SHP77 (cell line): ENCODE measurements at places on chromosomes 12 and 14.

DNA sequence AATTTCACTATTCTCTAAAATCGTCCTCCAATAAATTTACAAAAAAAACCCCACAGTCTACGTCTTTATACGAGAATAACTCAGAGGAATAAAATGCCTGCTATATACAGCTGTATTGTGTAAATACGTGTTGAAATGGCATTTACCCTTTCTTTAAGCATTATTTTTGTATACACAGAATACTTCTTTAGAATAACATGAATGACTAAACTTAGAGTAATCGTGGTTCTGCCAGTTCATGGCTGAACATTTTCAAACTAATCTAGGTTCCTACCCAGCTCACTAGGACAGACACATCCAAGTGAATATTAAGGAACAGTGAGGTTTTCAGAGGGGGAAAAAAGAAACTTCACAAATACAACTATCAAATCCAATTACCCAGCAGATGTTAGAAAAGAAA is 24.6 kb downstream of the DICER1 start:
- DNase-seq = no peak

DNA sequence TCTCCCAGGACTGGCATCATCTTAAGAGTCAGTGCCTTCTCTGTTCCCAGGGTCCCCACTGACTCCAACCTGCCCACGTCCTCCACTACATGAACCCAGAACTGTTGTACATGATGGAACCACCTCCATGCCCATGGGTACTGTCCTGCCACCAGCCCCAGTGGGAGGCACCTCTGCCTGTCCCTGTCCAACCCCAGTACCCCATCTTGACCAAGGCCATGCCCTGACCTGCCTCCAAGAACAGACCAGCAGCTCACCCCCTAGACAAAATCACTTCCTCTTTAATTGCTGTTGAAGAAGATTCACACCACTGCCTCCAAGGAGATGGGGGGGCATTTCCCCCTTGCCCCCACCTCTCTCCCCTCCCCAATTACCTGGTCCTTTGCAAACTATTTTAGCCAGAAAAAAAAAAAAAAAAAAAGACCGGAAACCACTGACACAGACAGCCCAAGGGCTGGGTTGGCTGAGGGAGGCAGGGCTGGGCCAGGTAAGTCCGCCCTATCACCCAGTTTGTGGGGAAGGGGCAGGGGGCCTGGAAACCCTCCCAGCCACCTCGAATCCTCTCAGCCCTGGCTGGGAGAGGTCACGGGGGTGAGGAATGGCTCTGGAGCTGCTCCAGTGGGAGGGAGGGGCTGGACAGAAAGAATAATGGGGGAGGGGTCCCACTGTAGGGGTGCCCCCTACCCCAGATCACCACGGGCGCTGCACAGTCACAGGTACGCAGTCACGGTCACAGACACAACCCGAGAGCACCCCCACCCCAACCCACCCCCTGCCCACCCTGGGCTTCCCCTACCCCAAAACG is 13.4 kb downstream of the AGAP2 start:
- DNase-seq = no peak

DNA sequence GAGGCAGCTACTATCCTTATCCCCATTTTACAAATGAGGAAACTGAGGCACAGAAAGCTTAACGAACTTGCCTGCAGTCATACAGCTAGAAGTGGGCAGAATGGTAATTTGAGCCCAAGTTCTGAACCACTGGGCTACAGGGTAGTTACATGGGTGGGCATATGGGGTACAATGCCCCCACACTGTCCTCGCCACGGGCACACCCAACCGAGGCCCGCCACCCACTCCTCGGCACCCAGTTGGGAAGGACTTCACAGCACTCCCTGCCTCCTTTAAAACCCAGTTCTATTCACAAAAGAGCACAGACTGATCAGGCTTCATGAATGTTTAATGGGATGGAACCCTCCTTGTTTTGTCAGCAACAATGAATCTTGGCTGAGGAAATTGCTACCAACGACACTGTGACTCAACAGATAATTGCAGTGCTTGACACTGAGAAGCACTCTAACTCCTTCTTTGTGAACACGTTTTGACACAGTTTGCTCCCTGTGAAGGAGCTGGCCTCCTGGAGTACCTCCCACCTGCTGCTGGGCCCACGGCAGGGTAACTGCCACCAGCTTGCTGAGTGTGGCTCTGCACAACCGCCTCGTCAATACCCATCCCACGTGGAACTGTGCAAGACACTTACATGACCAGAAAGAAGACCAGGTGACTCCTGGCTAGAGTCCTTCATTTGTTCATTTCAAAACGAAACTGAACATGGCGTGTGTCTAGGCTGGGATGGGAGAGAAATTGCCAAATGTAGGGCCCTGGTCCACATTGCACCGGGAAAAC is 63.5 kb downstream of the CLMN start:
- no peak for DNase-seq

GRCh38 chr12:99767809-99768208 is 120.3 kb downstream of the GARIN6 start:
- no peak for DNase-seq

GRCh38 chr12:24287963-24288362 is 338.5 kb upstream of the SOX5 start:
- no peak for DNase-seq

DNA sequence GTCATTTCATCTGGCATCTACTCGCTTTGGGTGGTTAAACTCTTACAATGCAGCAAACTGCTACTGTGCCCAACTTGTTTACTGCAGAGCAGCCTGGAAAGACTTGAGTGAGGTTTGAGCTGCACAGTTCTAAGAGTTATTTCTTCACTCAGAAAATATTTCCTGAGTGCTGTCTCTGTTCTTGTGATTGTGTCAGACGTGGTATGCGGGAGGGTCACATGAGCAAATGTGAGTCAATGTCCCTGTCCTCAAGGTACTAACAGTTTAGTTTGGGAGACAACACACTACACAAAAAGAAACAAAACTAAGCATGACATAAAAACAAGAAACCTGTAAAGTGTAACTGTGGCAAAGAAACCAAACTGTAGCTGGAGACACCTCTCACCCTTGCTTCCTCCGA is 32.4 kb downstream of the FLVCR2 start:
- no peak for DNase-seq

DNA sequence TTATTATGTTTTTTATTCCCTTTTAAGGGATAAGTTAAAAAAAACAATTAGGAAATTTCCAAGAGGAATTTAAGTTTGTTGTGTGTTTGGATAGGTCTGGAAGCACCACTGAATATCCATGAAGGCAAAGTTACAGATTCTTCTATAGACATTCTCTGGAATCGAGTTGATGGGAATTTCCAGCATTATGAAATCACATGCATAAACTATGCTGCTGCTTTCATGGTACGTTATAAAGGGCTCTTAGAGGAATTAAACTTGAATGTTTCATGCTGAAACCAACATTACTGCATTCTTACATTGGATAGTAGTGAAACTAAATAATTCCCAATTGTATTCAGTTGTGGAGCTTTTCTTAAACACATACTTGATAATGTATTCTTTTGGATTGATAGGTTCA is 21.5 kb upstream of the PTPRQ start:
- DNase-seq = no peak

- no peak for DNase-seq
These were observed 62.7 kb downstream of the HMGA2 start for GRCh38 chr12:65886996-65887395.

DNA sequence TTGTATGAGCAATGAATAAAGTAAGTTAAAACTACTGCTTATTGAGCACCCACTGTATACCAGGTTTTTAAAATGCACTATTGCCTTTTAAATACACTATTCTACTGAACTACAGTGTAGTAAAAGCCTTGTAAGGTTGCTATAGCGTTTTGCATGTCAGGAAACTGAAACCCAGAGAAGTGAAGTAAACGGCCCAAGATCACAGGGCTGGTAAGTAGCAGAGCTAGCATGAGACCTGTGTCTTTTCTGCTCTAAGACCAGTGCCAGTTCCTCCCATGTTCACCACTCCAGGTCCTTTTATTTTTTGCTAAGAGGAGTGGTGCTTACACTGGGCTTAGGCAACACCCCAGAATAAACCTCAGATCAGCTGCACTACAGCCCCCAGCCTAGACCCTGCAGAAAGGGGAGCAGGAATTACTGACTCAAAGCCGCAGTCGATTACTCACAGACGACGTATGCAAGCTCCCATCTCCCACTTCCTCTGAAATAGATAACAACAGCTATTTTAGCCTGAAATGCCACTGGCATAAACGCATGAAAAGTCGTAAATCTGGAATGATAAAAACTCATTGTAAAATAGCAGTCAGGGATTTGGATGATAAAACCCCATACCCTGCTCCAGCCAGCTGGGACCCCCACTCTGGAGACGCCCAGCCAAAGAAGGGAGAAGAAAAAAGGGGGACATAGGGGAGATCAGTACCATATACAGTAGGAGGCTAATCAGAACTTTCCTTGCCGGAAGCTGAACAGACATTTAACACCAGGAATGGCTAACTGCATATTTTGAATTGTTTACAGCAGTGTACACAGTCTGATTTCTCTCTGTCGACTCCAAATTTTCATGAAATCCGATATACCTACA is 108.3 kb downstream of the NUAK1 start:
- DNase-seq = no peak

DNA sequence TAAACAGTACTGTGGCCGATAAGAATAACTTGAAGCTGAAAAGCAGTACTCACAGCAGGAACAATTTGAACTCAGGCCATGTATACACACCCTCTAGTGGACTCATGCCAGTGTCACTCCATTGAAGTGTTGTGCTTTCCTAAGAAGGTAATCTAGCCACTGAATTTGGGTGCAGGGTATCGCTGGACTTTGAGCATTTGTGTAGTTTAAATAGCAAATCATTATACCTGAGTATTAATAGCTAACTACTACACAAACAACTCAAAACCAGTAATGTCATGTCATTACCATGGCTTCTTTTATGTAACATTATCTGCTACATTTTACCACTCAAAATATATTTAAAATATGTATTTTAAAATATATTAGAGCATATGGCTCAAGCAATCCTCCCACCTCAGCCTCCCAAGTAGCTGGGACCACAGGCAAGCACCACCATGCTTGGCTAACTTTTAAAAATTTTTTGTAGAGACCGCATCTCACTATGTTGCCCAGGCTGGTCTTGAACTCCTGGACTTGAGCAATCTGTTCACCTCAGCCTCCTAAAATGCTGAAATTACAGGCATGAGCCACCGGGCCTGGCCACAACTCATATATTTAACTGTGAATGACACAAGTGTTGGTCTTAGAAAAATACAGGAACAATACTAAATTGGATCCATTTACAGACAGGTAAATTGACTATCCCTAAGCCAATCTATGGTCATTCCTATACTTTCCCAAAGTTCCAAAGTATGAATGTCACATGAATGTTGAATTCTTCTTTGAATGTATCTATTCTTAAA is 25.6 kb upstream of the ARID4A start:
- DNase-seq = no peak

DNA sequence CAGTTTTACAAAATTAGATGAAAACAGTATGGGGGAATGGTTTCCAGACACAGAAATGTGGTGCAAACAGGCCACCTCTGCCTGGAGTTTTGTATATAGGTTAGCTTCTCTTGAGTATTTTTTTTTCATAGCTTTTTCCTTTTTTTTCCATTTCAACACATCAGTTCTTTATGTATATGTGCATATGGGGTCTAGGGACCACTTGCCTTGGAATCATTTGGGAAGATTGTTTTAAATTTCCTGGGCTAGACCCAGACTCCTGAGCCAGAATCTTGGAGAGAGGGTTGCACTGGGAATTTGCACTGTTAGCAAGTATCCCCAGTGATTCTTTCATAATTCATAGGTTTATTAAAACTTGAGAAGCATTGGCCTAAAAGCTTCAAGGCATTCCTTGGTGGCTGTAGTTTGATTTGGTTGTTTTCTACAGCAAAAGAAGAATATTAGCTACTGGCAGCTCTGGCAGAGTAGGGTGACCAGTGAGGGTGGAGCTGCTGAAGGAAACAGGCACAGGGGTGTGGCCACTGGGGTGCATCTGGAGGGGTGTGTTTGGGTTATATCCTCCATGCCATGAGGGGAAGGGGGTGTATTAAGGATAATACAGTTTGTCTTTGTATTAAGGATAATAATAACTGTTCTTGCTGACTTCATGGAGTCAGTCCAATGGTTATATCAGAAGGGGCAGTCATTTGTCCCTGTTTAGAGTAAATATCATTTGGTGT is 22.8 kb downstream of the PPP1R36 start:
- DNase-seq = no peak
